Colonic mucosa (tissue), 4 donors: ENCODE measurements at places on chromosomes 7 and 10.

DNA sequence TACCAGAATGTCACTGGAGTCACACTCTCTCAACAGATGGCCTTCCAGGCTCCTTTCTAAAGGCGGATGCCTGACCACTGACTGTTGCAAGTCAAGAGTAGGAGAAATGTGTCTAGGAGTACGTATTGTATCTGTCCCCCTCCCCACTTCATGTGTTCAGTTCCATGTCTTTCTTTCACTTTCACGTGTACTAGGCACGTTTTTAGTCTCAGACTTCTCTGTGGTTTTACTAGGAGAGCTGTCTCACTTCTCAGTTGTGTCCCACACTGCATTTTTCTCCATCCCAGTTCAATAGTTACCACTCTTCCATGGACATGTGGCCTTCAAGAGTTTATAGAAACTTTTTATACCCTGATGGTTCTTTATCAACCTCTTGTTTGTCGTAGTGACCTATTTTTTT is 893.0 kb downstream of the NRG3 start:
- no peaks in the 10 kb centered on the region for H3K36me3 ChIP-seq
- no peak overlapping the region for H3K27ac ChIP-seq
- no peaks in the 10 kb centered on the region for H3K27me3 ChIP-seq
- no peaks in the 10 kb centered on the region for H3K4me1 ChIP-seq

DNA sequence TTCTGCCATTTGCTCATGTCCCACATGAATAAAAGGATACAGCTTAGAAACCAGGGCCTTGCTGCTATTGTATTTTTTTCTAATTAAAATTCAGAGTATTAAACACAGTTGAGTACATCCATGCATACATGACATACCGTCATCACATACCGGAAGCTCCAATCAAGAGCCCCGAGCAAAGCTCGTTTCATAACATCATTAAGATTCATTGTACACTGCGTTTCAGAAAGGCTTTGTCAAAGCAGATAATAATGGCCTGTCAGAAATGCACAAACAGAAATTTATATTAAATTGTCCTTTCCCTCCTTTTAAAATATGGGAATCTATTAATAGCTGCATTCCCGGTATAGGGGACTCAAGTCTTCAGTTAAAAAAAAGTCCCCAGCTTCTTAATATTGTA is 103.4 kb downstream of the PRTFDC1 start:
- DNase-seq: no peak
- no peaks in the 10 kb centered on the region for H3K27me3 ChIP-seq
- H3K4me3 ChIP-seq: peak overlapping the region; percentile 4
- H3K4me1 ChIP-seq: no peaks in the 10 kb centered on the region

DNA sequence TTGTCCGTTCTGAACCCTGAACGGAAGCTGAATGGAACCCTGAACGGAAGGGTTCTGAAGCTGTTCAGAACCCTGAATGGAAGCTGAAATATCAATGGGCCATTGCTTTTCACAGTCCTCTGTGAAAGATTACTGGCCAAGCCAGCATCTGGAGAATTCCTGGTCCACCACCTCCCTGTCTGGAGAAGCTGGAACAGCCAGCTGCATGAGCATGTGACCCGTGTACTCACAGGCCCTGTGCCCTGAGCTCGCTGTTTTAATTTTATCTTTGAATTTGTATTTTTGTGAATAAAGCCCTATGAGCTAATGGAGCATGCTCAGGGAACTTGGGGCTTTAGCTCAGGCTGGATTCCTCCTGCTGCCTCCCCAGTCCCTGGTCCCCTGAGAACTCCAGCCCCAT is 37.2 kb downstream of the HTRA1 start:
- H3K4me1 ChIP-seq: no peaks in the 10 kb centered on the region
- DNase-seq: no peak
- no peaks in the 10 kb centered on the region for H3K36me3 ChIP-seq
- H3K27ac ChIP-seq: no peak overlapping the region
- no peak overlapping the region for H3K4me3 ChIP-seq

DNA sequence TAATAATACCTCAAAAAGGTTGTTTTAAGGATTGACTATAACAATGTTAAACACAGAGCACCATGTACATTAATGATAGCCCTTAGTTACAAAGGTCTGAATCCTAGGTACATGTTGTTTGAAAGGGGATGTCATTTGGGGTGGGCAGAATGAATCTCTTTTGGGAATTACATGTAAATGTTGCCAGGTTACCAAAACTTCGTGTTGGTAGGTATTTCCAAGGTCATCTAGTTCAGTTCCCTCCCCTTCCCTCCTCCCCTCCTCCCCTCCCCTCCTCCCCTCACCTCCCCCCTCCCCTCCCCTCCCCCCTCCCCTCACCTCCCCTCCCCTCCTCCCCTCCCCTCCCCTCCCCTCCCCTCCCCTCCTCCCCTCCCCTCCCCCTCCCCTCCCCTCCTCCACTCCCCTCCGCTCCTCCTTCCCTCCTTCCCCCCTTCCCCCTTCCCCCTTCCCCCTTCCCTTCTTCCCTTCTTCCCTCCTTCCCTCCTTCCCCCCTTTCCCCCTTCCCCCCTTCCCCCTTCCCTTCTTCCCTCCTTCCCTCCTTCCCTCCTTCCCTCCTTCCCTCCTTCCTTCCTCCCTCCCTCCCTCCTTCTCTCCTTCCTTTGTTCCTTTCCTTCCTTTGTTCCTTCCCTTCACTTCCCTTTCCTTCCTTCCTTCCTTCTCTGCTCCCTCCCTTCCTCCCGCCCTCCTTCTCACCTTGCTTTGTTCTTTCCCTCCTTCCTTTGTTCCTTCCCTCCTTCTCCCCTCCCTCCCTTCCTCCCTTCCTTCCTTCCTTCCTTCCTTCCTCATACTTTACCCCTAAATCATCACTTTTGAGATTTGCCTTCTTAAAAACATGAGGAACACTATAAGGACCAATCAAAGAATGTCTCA is 8.1 kb downstream of the VTI1A start:
- no peaks in the 10 kb centered on the region for H3K36me3 ChIP-seq
- H3K4me1 ChIP-seq: no peaks in the 10 kb centered on the region
- no peak for DNase-seq

GRCh38 chr7:127650847-127651555 is 993 bp upstream of the SND1 start:
- H3K4me1 ChIP-seq: no peaks in the 10 kb centered on the region
- no peak for DNase-seq
- peak overlapping the region; percentile 78 for H3K27ac ChIP-seq

GRCh38 chr10:70714245-70714644 is 41.9 kb downstream of the ADAMTS14 start:
- no peaks in the 10 kb centered on the region for H3K36me3 ChIP-seq
- no peak overlapping the region for H3K27ac ChIP-seq
- no peak overlapping the region for H3K4me3 ChIP-seq
- H3K4me1 ChIP-seq: no peaks in the 10 kb centered on the region

DNA sequence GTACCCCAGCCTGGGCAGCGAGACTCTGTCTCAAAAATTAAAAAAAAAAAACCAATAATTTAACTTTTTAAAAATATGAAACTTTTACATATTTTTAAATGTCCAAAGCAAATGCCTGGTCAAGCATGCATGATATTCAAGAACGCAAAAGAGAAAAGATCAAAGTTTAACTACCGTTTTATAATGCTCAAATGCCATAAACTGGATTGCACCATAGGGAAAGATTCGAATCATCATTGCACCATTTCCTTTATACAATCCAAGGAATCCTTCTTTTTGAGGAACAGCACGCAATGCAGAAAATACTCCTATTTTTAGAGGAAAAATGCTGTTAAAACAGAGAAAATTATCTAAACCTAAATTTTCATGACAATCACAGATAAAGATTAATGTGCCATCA is 20.9 kb downstream of the SLC25A16 start:
- H3K4me1 ChIP-seq: no peaks in the 10 kb centered on the region
- no peak for DNase-seq
- no peak overlapping the region for H3K4me3 ChIP-seq
- H3K27ac ChIP-seq: no peak overlapping the region
- no peaks in the 10 kb centered on the region for H3K36me3 ChIP-seq
- H3K27me3 ChIP-seq: no peaks in the 10 kb centered on the region

DNA sequence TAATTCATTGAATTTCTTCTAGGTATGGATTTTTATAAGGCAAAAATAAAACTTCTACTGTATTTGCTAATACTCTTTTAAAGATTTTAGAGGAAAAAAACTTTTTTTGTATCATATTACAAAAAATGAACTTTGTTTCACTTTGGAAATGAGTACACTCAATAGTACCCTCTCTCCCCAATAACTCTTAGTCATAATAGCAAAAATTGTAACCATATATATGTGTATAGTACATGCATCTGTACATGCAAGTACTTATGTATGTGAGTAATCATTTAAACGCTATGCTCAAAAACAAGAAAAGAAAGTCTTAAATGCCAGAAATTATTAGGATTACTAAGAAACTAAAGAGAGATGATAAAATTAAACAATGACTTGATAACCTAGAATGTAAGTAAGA is 95.9 kb upstream of the HGF start:
- H3K4me1 ChIP-seq: no peaks in the 10 kb centered on the region

GRCh38 chr10:74244097-74244685 is 93.2 kb downstream of the ADK start:
- DNase-seq: peak; percentile 22
- H3K27me3 ChIP-seq: no peaks in the 10 kb centered on the region
- H3K4me3 ChIP-seq: no peak overlapping the region
- H3K27ac ChIP-seq: no peak overlapping the region
- no peaks in the 10 kb centered on the region for H3K4me1 ChIP-seq

DNA sequence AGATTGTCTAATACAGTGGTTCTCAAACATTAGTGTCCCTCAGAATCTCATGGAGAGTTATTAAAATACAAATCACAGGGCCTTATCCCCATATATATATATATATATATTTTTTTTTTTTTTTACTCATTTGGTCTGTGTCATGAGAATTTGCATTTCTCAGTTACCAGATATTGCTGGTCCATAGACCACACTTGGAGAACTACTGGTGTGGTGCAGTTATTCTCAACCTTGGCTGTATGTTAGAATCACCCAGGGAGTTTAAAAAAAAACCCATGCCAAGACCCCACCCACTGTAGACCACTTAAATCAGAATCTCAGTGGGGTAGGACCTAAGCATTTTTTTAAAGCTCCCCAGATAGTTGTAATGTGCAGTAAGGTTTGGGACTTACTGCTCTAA is 179.9 kb downstream of the AUTS2 start:
- H3K4me3 ChIP-seq: no peak overlapping the region
- H3K36me3 ChIP-seq: no peaks in the 10 kb centered on the region
- no peak overlapping the region for H3K27ac ChIP-seq
- no peaks in the 10 kb centered on the region for H3K4me1 ChIP-seq
- no peak for DNase-seq

DNA sequence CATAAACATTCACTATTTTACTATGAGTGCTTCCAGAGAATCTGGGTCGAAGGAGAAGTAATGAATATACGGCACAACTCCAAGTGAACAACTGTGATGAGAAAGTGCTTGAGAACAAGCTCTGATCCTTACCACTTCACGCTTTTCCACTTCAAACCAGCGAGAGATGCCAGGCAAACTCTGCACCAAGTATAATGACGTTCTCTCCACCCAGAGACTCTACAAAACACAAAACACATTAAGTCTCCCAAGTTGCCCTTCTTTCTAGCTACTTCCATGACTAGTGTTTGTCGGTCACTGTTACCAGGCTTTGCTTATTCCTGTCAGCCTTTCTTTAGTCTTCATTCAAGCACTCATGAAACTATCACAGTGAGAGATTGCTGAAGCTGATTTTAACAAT is 193.1 kb upstream of the IMMP2L start:
- DNase-seq: no peak
- H3K27me3 ChIP-seq: no peaks in the 10 kb centered on the region
- H3K4me1 ChIP-seq: no peaks in the 10 kb centered on the region
- no peaks in the 10 kb centered on the region for H3K36me3 ChIP-seq
- no peak overlapping the region for H3K27ac ChIP-seq

GRCh38 chr10:31099664-31100063 is 68.0 kb upstream of the ZNF438 start:
- H3K27me3 ChIP-seq: no peaks in the 10 kb centered on the region
- H3K27ac ChIP-seq: peak overlapping the region; percentile 23
- no peaks in the 10 kb centered on the region for H3K36me3 ChIP-seq
- peaks cover 10% of the 10 kb centered on the region for H3K4me1 ChIP-seq
- DNase-seq: peak; percentile 67

GRCh38 chr10:101857802-101858476 is 14.3 kb upstream of the KCNIP2 start:
- no peak for DNase-seq
- H3K27ac ChIP-seq: no peak overlapping the region
- H3K4me3 ChIP-seq: no peak overlapping the region
- H3K27me3 ChIP-seq: no peaks in the 10 kb centered on the region
- H3K36me3 ChIP-seq: no peaks in the 10 kb centered on the region

DNA sequence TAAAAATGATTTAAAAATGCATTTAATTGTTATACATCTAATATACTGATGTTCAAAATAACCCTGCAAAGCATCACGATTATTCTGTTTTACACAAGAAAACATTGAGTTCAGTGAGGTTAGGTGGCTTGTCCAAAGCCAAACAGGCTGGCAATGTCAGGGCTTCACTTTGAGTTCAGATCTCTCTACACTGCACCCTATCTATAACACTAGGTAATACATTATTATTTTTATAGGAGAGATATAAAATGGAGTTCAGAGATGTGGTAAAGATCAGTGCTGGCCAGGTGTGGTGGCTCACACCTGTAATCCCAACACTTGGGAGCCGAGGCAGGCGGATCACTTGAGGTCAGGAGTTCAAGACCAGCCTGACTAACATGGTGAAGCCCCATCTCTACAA is 165.9 kb upstream of the MYO3A start:
- no peak for DNase-seq
- no peaks in the 10 kb centered on the region for H3K27me3 ChIP-seq
- H3K4me1 ChIP-seq: no peaks in the 10 kb centered on the region
- H3K4me3 ChIP-seq: no peak overlapping the region
- H3K27ac ChIP-seq: no peak overlapping the region

- H3K27ac ChIP-seq: no peak overlapping the region
- H3K4me3 ChIP-seq: no peak overlapping the region
- H3K27me3 ChIP-seq: no peaks in the 10 kb centered on the region
- no peaks in the 10 kb centered on the region for H3K36me3 ChIP-seq
Measured at GRCh38 chr10:33143160-33143728, 185.2 kb upstream of the ITGB1 start.

GRCh38 chr10:7230951-7231350 is 179.9 kb downstream of the SFMBT2 start:
- no peaks in the 10 kb centered on the region for H3K27me3 ChIP-seq
- DNase-seq: no peak
- no peaks in the 10 kb centered on the region for H3K4me1 ChIP-seq
- H3K36me3 ChIP-seq: no peaks in the 10 kb centered on the region

DNA sequence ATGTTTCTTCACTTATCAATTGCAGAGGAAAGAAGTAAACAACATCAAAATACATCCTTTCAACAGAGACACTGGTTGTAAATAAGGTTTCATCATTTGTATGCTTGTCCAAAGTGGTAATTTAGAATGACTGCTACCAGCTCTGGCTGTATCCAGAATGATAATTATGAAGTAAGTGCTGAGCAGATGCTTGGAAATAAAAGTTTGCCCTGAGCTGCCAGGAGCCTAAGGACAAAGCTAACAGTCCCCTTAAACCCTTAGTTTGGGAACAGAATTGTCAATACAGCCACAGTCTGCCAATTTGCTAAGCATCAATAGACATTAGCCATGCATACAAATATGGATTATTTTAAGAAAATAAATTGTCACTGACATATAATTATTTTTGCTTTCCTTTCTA is 147.0 kb upstream of the SLC13A1 start:
- no peak overlapping the region for H3K4me3 ChIP-seq
- DNase-seq: no peak
- H3K4me1 ChIP-seq: no peaks in the 10 kb centered on the region

GRCh38 chr10:48555310-48556042 is 49.4 kb downstream of the ARHGAP22 start:
- DNase-seq: no peak
- H3K36me3 ChIP-seq: no peaks in the 10 kb centered on the region
- no peaks in the 10 kb centered on the region for H3K27me3 ChIP-seq
- no peak overlapping the region for H3K4me3 ChIP-seq
- no peak overlapping the region for H3K27ac ChIP-seq
- no peaks in the 10 kb centered on the region for H3K4me1 ChIP-seq
